ENCODE measurements at places on chromosomes 12 and 14.
A peak's percentile ranks its signal among the peaks of the same experiment; 100 is the strongest.

DNA sequence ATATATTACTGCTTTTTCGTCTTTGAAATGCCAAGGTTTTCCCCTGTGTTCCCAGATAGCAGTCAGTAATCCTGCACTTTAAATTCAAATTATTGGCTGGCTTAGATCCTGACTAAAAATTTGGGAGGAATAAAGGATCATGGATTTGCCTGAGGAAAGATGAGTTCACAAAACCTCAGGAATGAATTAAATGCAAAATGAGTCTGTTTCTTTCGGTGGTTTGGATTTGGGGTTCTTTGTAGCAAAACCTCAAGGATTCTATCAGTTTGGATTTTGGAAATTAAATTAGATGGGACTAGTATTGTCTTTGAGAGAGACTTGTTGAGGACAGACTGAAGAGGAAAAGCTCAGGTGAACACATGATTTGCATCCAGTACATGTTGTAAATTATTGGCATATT lies 36.1 kb downstream of the PPFIBP1 start:
- DNase-seq, result no peak

- peak; percentile 99 for DNase-seq
Observed at GRCh38 chr12:6263931-6264330, 46.6 kb upstream of the PLEKHG6 start.

- no peak for DNase-seq
Observed at GRCh38 chr12:118436986-118437385, 60.6 kb downstream of the SUDS3 start.

DNA sequence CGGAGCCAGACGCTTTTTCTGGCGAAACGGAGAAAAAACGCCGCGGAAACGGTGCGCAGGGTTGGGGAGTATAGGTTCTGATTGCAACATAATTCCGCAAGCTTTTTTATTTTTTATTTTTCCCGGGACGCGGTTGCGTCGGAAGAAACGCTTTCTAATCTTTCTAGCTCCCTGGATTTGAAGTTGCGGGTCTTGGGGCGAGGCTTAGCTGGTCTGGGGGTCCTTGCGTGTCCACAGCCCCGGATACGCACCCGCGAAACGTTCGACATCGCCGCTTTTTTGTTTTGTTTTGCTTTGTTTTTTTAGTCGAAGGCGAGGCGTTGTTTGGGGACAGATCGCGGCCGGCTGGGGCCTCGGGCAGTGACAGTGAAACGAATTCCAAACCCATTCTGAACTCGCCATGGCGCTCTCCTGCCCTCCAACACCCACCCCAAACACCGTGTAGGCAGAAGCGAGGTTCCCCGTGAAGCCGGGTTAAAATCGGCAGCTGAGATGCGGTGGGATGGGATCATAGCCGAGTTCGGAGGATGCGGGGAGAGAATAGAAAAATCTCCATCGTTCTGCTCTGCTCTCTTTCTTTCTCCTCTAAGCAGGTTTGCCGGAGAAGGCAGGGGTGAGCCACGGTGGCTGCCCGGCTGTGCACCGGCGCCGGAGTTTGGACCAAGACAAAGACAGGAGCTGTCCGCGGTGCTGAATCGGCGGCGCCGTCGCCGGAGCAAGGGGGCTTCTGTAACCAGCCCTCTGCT lies 8.1 kb upstream of the LHX5 start:
- no peak for DNase-seq

DNA sequence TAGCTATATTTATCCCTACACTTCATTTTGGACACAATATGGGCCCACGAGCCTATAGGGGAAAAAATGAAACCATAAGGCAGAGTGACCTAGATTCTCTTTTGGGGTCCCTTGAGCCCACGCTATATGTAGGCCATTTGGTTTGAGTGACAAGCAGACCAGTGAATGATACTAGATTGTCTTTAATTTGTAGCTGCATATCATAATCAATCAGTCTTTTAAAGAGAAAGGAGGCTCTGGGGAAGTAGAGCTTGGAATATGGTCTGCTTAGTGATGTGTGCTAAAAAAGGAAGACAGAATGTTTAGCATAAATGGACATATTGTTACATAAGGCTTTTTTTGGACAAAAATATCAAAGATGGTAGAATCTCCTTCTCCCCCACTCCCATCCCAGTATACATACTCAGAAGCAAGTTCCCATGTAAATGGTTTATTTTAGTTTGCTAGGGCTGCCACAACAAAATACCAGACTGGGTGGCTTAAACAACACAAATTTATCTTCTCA lies 140.8 kb downstream of the CAPZA3 start:
- DNase-seq, result no peak

GRCh38 chr14:93156693-93157369 lies 27.9 kb downstream of the MOAP1 start:
- no peak for DNase-seq

- DNase-seq, result no peak
Observed at GRCh38 chr12:53160673-53161072, 19.8 kb upstream of the ZNF740 start.

GRCh38 chr14:84520711-84521338 lies 1009.1 kb upstream of the FLRT2 start:
- DNase-seq, result no peak

DNA sequence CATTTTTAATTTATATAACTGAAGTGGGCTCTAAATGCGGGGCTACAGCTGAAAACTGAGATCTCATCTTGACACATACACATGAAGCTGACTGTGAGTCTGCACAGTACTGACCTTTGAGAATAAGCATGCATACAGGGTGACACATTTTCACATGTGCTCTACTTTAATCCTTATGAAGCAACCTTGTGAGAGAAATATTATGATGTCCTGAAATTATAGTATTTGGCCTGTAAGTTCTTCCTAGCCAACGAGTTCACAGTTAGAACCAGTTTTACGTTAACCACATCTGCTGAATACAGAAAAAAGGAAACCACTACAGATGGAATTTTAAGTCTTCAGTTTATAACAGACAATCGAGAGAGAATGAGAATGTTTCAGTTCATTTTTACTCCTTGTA lies 70.3 kb downstream of the SPPL3 start:
- no peak for DNase-seq

- no peak for DNase-seq
Observed at GRCh38 chr14:51039252-51039651, 55.7 kb downstream of the TRIM9 start.

GRCh38 chr14:83071888-83072501 lies 1538.3 kb upstream of the SEL1L start:
- peak; percentile 35 for DNase-seq

GRCh38 chr14:48842785-48843184 lies 743.4 kb downstream of the RPS29 start:
- no peak for DNase-seq

- no peak for DNase-seq
Observed at GRCh38 chr14:69036757-69037506, 57.8 kb upstream of the ACTN1 start.

GRCh38 chr12:7069386-7069785 lies 8.9 kb downstream of the C1S start:
- DNase-seq, result no peak

GRCh38 chr14:49702725-49703124 lies 9.8 kb downstream of the KLHDC1 start:
- no peak for DNase-seq

DNA sequence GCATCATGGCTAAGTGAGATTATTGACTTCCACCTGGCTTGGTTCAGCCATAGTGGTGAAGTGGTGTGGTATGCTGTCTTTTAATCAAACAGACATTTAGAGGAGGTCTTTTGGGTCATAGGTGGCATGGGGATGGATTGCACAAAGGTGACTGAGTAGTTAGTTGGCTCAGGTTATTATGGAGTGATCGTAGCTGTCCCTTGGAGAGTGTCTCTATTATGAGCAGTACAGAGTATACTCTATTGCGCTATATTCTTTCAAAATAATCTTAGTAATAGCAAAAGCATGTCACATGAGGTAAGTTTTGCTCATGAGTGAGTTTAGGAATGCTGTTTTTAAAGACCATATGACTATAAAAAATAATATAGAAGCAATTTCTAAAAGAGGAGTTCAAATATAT lies 60.4 kb downstream of the RASSF8 start:
- no peak for DNase-seq

DNA sequence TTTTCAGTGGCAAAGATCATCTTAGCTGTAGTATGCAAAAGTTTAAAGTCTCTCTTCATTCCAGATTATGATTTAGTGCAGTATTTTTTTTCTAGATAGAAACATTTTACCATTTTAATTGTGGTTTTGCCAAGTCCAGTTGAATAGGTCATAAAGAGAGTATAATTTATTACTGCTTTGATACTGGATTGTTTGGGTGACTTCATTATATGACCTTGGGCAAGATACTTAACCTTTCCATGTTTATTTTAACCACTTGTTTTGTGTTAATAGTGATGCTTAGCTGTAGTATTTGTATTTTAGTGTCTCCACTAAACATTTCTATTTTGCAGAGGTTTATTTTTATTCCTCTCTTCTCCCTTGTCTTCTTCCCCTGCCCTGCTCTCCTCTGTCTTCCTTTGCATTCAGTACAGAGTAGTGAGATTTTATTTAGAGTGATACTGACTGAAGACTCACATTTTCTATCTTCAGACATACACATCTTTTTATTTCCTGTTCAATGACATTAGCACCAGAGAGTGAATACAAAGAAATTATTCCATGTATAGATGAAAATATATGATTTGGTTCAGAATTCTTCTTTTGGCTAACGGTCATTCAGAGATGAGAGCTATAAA lies 215.2 kb downstream of the ERC1 start:
- DNase-seq, result no peak

GRCh38 chr14:30559638-30560091 lies 707 bp downstream of the G2E3 start:
- DNase-seq, result peak; percentile 25

DNA sequence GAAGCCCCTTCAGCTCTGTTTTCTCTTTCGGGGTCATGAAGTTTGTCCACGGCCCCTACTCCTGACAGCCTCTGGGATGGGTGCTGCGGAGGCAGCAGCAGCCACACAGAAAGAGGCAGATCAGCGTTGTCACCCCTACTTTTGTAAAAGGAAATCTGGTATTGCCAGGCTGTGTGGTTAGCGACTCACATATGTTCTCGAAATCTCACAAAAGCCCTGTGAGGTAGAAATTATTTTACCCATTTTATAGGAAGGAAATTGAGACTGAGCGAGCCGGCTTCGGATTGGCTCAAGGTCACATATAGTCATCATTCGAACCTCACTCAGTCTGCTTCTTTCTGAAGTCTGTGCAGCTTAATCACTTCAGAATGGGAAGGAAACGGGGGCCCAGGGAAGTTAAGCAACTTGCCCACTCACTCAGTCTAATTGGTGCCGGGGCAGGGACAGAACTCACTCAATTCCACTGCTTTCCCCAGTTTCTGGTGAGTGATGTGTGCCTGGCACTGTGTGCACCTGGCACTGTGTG lies 1.1 kb upstream of the CKAP4 start:
- DNase-seq, result no peak

DNA sequence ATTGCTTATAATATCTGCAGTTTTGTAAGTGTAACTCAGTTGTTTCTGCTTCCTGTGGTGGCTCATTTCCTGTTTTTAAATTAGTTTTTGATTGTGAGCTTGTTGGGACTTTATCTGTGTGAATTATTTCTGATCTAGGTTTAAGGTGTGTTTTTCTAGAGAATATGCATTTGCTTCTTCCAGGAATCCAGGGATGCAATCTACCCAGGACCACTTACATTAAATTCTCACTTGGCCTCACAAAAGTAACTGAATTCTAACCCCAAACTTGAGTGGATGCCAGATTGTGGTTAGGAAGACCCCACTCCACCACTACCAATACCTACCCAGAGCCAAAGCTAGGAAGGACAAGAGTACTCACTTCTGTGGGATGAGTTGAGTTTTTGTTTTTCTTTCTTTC lies 11.9 kb downstream of the STYX start:
- DNase-seq, result no peak

DNA sequence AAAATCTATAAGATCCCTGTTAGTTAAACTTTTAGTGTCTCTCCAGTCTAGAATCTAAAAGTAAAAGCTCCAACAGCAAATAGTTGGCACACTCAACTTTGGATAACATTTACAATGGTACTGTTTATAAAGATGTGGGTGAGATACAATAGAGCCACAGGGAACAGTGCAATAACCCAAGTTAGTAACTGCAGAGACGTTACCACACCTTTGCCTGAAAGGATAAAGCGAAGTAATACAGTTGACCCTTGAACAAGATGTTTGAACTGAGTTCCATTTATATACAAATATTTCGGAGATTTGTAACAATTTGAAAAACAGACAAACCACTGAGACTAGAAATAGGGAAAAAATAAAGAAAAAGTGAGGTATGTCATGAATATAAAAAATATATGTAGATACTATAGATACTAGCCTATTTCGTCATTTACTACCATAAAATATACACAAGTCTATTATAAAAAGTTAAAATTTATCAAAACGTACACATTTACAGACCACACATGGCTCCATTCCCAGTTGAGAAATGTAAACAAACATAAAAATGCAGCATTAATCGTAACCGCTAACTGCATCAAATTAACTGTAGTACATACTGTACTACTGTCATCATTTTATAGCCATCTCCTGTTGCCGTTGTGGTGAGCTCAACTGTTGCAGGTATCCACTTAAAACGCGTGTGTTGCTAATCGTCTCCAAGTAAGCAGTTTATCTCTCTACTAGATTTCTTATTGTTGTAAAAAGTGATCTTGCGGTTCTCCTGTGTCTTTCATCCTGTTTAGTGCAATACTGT lies 56.5 kb upstream of the HIF1A start:
- no peak for DNase-seq

- peak; percentile 13 for DNase-seq
Observed at GRCh38 chr12:75505706-75506312, 5.6 kb downstream of the KRR1 start.

DNA sequence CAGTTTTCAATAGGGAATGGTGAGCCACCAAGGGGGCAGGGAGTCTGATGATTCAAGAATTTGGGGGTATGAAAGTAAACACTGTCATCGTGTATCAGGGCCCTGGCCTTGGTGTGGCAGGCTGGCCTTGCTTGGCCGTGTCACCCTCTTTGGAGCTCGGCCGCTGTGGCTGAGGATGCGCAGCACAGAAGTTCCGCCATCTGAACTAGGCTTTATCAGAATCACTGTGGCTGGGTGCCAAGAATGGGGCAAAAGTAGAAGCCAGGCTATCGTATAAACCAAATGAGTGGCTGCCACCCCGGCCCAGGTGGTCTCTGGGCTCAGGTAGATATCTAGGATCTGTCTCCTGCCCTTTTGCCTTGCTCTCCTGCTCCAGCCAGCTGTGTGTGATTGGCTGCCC lies 137.4 kb downstream of the PAPOLA start:
- DNase-seq, result no peak

- DNase-seq, result no peak
Observed at GRCh38 chr12:70840656-70841350, 79.7 kb downstream of the PTPRR start.

- DNase-seq, result no peak
Observed at GRCh38 chr14:93592786-93593185, 162.0 kb downstream of the UNC79 start.

GRCh38 chr12:19223018-19223417 lies 93.5 kb downstream of the PLEKHA5 start:
- peak; percentile 11 for DNase-seq

- no peak for DNase-seq
Observed at GRCh38 chr12:89390802-89391673, 38.7 kb upstream of the DUSP6 start.

Measured in SK-N-DZ (cell line).